ENCODE measurements at places on chromosomes 3 and 15. TPM values are rescaled to one million over a fixed set of nuclear protein-coding genes. Genes with fewer than 3 reads are reported as not detected.

- DNase-seq = no peak
Measured at GRCh38 chr15:49232236-49232806, 62.3 kb downstream of the GALK2 start.

GRCh38 chr15:33839540-33839939 lies 128.8 kb upstream of the CHRM5 start:
- no peak for DNase-seq

GRCh38 chr3:133469140-133469731 lies 69.4 kb downstream of the BFSP2 start:
- DNase-seq = no peak

Gene MOBP
- total RNA-seq = 3.8 TPM

- no peak for DNase-seq
Measured at GRCh38 chr3:162337630-162338029, 841.0 kb downstream of the OTOL1 start.

DNA sequence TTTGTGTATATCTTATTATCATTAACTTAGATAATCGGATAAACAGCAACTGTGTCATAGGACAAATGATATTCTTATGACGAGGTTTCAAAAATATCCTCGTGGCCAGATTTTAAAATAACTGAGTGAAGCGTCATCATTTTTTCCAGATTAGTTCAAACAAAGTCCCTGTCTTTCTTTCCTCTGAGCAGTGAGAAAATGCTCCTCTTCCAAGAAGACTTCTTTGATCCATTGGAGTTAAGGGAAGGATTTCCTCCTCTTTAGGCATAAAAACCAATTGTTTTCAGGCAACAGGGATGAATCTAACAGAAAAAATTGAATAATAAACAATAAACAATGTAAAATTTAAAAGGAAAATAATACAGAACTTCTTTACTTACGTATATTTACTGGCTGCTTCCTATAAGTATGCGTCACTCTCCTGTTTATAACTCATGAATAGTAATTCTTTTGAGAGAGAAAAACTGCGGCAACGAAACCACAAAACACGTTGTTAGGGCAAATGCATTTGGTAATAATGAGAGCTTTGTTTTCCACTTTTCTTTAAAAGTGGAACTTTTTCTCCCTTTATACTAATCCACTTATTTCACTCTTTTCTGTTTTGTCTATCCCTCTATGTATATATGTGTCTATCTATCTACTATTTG lies 419.4 kb upstream of the ONECUT1 start:
- no peak for DNase-seq

- DNase-seq = no peak
Measured at GRCh38 chr3:178056868-178057267, 479.4 kb upstream of the KCNMB2 start.

- no peak for DNase-seq
Measured at GRCh38 chr3:143552851-143553250, 295.4 kb downstream of the SLC9A9 start.

DNA sequence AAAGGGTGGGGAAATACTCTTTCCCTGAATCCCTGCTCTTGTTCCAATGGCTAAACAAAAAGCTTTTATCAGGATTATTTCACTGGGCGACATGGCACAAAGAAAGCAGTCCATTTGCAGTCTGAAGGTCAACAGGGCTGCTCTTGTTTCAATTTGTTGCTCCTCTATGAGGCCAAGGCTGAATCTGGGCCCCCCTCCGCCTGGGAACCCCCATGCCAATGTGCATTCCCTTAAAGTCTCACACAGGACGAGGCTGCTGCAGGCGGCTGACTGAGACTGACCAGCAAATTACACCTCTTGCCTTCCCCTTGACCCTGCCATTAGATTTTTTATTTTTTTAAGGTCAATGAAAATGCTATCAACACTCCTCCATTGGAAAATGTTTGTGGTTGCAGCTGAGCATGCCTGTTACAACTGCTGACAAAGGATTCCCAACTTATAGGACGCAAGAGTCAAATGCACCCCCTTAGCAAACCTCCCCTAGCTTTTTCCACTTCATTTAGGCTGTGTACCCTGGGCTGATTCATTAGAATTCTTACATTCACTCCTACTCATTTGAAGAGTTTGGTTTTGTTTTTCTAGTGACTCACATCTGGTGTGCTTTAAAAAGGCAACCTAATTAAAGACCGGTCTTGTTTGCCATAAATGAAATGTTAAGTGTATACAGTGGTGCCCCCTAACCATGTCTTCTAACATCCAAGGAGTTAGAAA lies 60.8 kb upstream of the ARHGEF3 start:
- no peak for DNase-seq

DNA sequence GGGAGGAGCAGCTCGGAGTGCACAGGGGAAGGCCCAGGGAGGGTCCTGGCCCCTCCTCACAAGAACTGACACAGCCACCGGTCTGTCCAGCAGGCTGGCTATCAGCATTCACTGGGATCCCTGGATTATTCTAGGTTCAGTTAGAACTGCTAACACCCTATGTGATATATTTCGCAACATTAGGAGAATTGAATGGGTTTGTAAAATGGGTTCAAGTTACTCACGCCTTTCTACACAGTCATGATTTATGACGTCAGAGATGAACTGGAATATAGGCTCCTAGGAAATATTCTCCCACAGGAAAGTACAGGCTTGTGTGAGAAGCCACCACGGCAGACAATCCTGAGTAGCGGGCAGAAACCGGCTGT lies 969 bp upstream of the BSN start:
- DNase-seq = no peak

GRCh38 chr15:94247789-94248638 lies 16.7 kb downstream of the MCTP2 start:
- DNase-seq = no peak

Gene ADIPOQ
- 21.0 TPM for total RNA-seq

DNA sequence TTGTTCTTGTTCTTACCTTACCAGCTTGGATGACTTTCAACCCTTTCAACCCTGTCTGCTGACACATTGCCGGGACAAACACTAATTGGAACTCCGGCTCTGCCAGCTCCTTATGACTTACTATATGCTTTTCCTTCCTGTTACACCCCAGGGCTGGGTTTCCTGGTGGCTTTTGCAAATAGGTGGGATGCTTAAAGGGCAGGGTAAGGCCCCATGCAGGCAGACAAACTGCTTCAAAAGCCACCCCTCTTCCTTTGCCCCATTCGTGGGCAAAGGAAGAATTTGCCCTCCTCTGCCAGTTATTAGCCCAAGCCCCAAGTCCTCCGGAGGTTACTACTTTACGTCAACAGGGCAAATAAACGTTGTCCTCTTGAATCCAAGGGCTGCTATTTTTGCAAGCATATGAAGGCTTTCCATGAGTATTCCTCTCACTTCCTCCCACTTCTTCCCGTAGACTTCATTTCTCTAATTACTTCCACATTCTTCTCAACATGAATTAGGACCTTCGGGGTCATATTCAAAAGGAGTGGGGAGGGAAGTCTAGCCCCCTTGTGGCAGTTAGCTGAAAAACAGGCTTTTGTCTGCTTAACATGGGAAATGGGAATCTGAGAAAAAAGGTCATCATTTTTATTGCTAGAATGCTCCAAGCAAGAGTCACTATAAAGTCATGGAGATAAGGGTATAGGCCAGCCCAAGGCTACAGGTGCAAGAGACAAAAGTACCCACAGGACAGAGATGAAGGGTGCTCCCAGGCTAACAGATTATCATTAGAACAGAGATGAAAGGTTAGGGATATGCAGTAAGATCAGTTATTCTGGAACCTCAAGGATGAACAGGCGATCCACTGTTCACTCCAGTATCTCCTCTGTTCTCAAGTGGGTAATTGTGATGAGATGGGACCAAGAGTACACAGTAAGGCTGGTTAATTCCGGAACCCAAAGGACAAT lies 56.3 kb upstream of the FSTL1 start:
- no peak for DNase-seq

GRCh38 chr15:99440029-99440428 lies 125.8 kb upstream of the MEF2A start:
- no peak for DNase-seq

Gene EPHB3
- 15.2 TPM for total RNA-seq

GRCh38 chr15:65259367-65259797 lies 27.3 kb downstream of the PARP16 start:
- DNase-seq = no peak

All from sciatic nerve (tissue), 2 donors.